ENCODE measurements at places on chromosomes 6 and 20.

DNA sequence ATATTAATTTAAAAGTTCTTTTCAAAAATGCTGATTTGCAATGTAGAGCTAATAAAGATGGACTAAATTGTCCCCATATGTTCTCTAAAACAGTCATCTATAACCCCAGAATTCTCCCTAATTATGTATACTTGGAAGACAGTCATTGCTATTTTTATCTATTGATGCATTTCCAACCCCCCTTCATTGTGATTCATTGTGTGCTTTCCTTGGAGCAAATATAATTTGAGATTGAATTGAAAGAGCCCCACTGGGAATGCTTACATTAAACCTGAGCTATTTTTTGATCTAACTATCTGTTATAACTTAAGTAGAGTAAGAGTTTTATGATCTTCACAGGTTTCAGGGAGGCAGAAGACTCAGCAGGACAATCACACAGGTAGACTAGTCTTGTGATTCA lies 73.7 kb upstream of the PTCHD4 start:
- DNase-seq, result no peak

DNA sequence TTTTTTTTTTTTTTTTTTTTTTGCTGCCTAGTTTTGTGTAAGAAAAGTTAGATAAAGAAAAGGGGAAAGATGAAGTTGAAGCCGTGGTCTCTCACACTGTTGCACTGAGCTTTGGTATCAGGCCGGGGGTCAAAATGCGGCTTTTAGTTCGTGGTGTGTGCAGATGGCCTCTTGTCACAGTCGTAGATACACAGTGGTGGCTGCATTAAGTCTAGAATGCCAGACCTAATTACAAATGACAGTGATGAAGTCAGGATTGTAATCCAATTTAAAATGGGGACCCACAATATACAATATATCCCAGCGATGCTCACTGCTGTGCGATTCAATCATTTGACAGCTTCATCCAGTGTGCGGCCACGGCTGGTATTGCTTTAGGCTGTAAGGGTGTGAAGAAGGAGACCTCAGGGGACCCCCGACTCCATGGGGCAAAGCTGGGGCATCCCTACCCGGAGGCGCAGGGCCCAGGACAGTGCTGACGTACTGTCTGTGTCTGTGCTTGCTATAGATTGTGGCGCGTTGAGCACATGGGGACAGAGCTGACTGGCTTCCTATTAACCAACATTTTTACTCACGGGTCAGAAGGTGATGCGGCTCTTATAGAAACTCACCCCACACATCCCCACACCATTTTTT lies 210.0 kb upstream of the SOX4 start:
- DNase-seq, result no peak

GRCh38 chr6:4776493-4777393 lies 539 bp downstream of the CDYL start:
- DNase-seq, result peak; percentile 10

DNA sequence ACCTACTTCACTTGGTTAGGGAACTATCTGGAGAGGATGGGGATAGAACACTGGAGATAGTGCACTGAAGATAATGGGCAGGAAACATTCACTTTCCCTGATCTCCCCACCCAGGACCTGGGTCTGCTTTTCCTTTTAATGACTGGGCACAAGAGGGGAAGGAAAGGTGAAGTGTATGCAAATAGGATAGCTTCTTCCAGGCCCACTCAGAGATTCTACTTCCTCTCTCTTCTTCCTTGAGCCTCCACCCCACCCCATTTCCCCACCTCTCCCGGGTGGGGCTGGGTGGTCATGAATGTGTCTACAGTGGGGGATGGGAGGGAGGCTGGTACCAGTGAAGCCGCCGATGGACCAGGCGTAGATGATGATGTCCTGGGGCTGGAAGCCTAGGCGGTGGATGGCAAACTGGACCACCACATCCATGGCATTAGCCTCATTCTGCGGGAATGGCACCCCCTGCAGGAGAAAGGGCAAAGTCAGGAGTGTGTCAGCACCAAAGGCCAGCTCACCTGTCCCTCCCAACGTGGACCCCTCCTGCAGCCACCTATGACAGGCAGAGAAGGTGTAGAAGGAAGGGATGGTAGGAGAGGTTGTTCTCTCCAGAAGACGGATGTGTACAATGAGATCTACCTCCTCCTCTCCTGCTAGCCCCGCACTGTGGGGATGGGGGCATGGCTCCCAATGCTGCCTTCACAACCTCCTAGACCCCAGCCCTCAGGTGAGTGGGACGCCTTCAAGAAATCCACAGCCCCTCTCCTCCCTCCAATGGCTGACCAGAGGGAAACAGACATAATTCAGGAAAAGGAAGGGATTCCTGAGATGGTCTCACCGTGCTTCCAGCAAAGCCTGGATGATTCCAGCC lies 8.6 kb upstream of the LY6G5C start:
- DNase-seq, result no peak

GRCh38 chr6:96626759-96627364 lies 63.9 kb downstream of the FHL5 start:
- peak; percentile 26 for DNase-seq

GRCh38 chr6:87618531-87618930 lies 28.6 kb downstream of the ORC3 start:
- no peak for DNase-seq

GRCh38 chr6:33126101-33126714 lies 50.4 kb downstream of the HLA-DPB1 start:
- peak; percentile 42 for DNase-seq

- DNase-seq, result no peak
Observed at GRCh38 chr20:46765506-46766120, 56.2 kb downstream of the SLC2A10 start.

DNA sequence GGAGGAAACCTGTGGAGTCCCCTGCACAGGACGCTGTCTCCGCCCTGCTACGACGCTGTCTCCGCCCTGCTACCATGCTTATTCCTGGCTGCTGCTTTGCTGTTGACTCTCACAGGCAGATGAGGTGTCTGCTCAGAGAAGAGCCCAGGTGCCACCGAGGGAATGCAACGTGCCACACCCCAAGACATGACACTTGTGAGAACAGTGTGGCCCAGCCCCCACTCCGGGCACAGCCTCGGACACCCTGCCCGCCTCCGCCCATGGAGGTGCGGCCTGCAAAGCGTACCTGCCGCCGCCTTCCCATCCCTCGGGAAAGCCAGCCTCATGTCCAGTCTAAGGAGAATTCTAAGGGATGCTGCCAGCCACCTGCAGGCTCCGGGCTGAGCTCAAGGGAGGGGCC lies 15.6 kb upstream of the MRGBP start:
- no peak for DNase-seq

DNA sequence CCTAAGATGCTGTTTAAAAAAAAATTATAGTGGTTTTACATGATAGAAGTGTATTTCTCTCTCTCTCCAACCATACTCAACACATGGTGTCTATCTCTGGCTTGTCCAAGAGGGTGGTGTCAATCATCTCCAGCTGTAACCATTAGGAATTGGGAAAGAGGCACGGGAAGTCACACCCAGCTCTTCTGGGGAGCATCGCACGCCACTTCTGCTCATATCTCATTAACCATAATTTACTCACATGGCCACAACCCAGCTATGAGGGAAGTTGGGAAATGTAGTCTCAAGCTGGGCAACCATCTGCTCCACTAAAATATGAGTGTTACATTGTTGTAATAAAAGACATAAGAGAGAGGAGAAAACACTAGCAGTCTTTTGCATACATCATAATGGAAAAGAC lies 30.4 kb upstream of the TSHZ2 start:
- DNase-seq, result no peak

DNA sequence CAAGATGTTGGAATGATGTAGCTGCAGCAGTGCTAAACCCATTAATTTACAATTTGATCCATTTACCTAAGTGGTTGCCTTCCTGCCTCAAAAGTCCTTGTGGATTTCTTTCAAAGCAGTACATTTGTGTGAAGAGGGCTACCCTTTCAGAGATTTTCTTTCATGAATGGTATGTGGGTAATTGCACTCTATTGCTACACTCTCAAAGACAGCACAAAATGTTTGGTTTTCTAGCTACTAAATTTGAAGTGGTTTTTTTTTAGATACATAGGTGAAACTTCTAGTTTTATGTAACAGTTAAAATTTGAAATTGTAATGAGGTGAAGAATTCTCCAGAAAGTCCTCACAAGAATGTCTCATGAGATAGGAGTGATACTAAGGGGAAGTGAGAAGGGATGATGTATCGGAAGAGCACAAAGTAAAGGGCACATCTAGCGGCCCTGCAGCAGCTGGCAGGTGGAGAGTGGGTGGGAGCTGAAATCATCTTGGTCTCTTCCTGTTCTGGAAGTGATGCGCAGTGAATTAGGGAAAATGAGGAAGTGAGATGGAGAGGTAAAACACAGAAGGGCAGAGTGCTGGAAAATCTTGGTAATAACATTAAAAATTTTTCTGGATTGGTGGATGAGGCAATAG lies 236.8 kb upstream of the MAN1A1 start:
- DNase-seq, result no peak

- DNase-seq, result no peak
Observed at GRCh38 chr20:12411246-12411940, 493.7 kb downstream of the BTBD3 start.

DNA sequence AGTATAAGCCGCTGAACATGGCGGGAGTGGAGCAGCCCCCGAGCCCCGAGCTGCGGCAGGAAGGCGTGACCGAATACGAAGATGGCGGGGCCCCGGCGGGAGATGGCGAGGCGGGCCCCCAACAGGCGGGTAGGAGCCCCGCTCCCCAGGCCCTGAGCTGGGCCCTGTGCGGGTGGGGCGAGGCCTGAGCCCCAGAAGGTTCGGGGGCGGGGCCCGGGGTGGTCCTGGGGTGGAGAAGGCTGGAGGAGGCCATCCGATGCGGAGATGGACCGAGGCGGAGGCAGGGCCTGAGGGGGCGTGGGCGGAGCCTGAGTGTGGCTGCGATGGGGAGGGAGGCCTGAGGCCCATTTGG lies 7.1 kb downstream of the L3MBTL1 start:
- DNase-seq, result no peak

- DNase-seq, result no peak
Observed at GRCh38 chr6:4728926-4729325, 47.3 kb upstream of the CDYL start.

DNA sequence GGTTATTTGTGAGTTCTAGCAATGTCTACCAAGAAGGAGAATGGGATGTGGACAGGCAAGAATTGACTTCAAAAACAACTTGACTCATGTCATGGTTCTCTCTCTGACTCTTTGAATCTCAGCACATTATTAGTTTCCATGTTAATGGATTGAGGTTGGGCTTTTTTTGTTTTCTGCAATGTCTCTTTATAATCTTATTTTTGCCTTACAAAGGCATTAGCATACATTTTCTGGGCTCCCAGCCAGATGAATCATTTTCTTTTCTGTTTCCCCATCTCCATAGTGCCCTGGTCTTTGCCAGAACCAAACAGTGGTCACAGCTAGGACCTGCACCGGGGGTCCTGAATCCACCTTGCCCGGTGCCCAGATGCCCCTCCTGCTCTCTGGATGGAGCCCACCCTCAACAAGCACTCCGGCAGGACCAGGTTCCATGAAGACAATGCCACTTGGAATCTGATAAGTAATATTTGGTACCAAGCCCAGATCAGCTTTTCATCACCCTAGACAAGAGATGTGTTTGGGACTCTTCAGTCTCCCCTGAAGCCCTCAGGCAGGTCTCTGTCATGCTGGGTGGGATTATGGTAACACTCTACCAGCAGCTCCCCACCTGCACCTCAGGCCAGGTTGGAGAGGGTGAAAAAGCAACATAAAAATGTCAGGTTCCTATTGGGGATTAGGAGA lies 266.7 kb upstream of the SULF2 start:
- DNase-seq, result no peak

DNA sequence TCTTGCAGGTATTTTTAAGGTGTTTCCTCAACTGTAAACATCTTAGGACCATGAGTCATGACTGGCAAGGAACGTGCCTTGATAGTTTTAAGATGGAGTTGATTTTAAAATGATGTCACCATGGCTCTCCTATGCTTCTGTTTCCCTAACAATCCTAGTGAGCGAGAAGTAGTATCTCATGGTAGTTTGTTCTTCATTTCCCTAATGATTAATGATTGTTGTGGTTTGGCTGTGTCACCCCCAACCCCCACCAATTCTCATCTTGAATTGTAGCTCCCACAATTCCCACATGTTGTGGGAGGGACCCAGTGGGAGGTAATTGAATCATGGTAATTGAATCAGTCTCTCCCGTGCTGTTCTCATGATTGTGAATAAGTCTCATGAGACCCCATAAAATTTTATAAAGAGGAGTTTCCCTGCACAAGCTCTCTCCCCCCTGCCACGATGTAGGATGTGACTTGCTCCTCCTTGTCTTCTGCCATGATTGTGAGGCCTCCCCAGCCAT lies 16.8 kb upstream of the BNIP5 start:
- no peak for DNase-seq

DNA sequence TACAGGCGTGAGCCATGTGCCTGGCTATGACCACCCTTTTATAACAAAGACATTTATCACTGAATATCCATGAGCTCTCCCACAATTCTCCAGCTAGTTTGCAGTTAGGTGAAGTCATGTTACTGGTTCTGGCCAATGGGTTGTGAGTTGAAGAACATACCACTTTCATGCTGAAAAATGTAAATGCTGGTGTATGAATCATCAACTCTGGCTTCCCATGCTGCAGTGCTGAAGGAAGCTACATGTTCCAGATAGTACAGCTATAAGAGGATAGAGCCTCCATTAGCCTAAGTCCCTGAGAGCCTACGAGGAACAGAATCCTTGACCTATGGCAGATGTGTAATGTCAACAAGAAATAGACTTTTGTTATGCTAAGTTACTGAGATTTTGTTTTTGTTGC lies 180.4 kb downstream of the BTBD9 start:
- DNase-seq, result no peak

DNA sequence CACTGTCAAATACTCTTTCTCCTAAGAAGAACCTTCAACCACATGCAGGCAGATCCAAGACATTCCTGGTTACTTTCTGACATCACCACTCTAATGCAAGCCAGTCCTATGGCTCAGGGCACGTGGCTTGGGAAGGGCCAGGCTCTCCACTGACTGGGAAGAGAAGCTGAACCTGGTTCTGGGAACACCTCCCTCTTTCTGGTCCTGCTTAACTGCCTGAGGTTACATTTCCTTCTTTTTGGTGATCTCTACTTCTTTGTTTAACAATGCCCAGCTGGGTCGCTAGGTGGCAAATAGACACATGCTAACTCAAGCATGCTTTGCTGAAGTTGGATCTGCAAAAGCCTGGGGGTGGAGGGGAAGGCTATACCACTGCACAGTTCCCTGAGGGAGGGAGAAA lies 249.8 kb downstream of the GMDS start:
- DNase-seq, result no peak

DNA sequence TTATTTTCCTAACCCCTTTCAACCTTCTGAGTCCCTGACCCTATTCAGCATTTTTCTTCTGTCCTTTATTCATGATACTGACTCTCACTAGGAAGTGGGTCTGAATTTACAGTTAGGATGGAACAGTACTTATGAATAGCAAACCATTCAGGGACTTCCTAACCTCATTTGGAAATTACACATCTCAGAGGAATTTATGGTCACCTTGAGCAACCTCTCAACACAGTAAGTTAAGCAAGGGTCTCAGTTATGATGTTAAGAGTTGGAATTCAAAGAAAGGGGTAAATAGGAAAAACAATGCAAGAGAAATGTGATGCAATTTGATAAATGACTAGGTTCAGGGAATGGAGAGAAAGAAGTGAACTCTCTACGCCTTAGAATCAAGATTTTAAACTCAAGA lies 97.3 kb downstream of the GPR6 start:
- no peak for DNase-seq

GRCh38 chr6:20737912-20738311 lies 203.7 kb downstream of the CDKAL1 start:
- no peak for DNase-seq

- DNase-seq, result peak; percentile 37
Observed at GRCh38 chr6:100228834-100229441, 234.9 kb upstream of the MCHR2 start.

- DNase-seq, result peak; percentile 15
Observed at GRCh38 chr6:43368259-43369160, 937 bp downstream of the ZNF318 start.

- no peak for DNase-seq
Observed at GRCh38 chr6:122736163-122736562, 43.4 kb upstream of the FABP7 start.
